ENCODE measurements at places on chromosomes 2 and 18.

DNA sequence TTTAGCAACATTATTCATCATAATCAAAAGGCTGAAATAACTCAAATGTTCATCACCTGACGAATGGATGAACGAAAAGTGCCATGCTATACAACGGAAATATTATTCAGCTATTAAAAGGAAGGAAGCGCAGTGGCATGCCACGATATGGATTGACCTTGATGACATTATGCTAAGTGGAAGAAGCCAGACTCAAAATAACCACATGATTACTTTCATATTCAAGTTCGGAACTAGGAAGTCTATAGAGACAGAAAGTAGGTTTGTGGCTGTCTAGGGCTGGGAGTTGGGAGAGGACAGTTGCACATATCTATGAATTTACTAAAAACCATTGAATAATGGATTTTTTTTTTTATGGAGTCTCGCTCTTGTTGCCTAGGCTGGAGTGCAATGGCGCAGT, 13.4 kb upstream of the PDIA6 start:
- no peak for DNase-seq

DNA sequence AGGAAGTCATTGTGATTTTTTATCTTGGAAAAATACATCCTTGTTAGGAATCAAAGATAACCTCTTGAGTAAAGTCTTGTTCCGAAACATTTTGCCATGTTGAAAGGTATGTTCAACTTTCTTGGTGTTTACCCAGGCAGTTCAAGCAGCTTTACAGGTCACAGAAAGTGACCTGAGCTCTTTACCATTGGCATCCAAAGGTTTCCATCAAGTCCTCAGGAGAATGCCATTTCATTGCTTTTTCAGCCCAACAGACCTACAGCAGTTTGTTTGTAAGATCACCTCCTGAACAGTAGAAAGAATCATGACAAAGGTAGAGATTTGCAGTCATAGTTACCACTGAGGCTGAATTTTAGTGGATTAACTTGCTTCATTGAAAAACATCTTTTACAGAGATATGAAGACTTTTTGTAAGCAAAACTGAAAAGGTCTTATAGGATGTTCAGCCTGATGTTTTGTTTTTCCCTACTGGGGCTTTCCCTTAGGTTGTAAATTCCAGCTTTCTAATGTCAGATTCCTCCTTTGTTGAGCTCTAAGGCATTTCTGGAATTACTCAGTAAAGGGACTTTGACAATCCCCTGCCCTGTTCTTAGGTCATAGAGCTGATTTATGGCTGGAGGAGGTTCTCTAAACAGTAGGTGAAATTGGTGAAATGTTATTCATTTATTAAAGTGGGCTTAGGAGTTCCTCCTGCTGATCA, 236.8 kb upstream of the RBMS1 start:
- DNase-seq: no peak

GRCh38 chr18:57954935-57955334, 89.1 kb upstream of the NEDD4L start:
- no peak for DNase-seq

- no peak for DNase-seq
Observed at GRCh38 chr2:78768016-78768415, 257.5 kb upstream of the REG3G start.

DNA sequence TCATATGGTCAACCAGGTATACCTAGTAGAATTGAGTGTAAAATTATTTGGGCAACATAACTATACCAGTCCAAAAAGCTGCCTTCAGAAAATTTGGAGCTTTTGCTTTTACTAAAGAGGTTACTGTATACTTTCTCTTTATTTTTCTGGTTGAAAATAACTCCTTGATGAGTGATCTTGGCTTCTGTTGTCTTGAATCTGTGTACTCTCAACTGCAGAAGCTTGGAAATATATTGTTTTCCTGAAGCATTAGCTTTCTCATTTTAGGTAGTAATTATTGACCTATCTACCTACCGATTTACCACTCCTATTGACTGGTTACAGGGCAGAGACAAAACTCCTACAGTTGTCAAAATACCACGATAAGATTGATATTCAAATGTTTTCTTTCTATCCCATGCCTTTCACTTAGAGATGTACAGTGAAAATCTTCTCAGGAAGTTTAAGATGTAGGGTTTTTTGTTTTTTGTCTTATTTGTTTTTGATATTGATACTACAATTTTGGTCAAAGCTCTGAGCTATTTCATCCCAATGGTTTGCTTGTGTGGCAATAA, 35.7 kb upstream of the DLX1 start:
- no peak for DNase-seq

DNA sequence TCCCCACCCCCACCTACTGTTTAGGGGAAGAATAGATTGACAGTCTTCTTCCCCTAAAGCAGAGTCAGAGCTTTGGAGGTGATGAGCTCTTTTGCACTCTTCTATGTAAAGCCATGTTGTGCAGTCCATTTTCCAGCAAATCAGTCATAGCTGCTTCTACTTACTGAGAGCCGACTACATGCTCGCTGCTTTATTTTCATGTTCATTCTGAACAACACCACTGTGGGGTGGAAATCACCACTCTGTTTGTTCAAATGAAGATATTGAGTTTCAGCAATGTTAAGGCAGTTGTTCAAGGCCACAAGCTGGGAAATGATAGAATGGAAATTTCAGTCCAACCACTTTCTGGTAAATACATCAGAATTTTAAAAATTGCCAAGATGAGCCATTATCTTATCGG, 88.3 kb downstream of the INSIG2 start:
- no peak for DNase-seq

DNA sequence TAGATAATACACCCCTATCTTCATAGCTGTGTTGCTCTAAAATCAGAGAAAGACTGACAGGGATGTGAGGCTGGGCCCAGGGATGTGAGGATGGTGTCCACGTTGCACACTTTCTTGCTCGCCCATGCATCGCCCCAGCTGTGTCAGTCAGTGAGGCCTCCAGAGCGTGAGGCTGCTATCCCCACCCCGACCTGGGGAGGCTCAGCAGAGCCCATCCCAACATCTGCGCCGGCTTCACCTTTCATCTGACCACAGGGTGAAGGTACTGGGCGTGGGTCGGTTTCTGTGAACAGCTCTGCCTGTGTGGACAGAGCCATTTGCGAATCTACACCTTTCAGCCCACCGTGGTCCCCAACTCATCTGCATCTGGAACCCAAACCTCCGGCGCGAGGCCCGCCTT, 255.7 kb downstream of the HDAC4 start:
- no peak for DNase-seq

DNA sequence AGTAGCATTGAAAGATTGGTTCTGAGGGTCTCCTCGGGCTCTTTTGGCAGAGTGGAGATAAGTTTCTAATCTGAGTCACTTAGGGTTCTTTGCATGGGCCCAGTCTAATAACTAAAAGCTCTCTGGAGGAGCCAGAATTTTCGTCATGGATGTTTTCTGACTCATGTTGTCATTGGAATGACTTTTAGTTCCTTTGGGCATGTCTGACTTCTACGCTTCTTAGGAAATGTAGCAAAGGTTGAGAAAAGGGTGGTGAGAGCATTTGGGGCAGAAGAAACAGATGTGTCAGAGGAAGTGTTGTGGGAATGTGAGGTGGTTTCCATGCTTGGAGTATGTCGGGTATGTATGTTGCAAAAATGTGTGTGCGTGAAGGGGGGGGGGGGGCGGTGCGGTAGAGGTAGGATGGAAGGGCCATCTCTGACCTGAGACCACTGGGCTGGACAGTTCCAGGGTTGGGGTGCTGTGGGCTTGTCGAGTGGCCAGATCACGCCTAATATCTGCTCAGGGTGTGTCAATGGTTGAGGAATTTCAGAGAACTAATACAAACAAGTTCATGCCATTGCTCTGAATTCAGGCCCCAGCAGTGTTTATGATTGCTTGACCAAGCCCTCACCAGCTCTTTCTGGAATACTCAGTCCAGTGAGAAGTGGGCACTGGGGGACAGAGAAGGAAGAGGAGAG, 26.9 kb downstream of the KLHL29 start:
- DNase-seq: peak; percentile 82

- no peak for DNase-seq
Observed at GRCh38 chr2:24568551-24568950, 77.5 kb downstream of the NCOA1 start.

- DNase-seq: no peak
Observed at GRCh38 chr2:30877833-30878232, 70.6 kb upstream of the CAPN13 start.

GRCh38 chr2:143382573-143382972, 253.4 kb downstream of the ARHGAP15 start:
- DNase-seq: no peak

DNA sequence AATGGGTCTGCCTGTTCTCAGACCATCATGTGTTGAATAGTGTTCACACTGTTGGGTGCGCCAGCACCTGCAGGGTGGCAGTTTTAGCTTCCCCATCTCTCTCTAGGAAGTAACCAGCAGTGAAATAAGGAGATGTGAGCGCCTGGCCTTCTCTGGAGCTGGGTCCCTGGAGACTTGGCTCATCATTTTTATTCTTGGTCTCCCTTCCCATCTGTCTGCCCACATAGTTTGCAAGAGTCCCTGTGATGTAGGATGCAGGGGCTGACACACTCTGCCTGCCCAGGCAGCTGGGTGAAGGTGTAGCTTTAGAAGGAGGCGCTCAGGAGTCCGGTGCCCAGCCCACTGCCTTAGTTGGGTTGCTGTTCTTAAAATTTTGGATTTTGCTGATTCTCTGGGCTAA, 172.2 kb downstream of the LDLRAD4 start:
- no peak for DNase-seq

DNA sequence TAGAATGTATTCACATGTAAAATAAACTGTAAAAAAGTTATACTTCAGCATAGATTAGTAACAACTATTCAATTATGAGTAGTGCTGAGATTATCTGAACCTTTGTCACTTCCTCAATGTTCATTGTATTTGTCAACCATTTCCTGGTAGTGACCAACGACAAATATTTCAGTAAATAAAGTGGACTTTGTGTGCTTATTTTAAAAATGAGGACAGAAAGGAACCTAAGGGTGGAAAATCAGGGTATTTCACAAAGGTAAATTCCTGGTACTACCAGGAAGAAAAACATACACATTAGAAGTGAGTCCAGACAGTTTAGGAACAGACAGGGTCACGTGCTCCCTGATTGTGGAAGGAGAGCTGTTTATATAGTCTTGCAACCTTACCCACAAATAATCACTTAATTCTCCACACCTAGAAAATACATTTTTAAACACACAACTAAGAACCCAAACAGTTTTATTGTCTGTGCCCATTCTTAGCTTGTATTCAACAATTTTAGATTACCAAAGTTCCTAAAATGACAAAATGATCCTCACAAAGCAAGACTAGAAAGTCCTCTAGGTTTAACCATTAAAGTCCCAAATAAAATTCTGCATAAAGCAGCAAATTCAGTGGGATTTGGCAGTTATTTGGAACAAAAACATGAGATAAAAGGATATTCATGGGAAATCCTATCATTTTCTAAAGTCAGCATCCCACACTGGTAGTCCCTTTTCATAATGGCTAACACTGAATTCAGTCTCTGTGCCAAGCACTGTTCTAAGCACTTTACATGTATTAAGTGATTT, 28.2 kb downstream of the PELI1 start:
- DNase-seq: no peak

GRCh38 chr18:45664824-45665763, 49.8 kb downstream of the SLC14A2 start:
- no peak for DNase-seq

DNA sequence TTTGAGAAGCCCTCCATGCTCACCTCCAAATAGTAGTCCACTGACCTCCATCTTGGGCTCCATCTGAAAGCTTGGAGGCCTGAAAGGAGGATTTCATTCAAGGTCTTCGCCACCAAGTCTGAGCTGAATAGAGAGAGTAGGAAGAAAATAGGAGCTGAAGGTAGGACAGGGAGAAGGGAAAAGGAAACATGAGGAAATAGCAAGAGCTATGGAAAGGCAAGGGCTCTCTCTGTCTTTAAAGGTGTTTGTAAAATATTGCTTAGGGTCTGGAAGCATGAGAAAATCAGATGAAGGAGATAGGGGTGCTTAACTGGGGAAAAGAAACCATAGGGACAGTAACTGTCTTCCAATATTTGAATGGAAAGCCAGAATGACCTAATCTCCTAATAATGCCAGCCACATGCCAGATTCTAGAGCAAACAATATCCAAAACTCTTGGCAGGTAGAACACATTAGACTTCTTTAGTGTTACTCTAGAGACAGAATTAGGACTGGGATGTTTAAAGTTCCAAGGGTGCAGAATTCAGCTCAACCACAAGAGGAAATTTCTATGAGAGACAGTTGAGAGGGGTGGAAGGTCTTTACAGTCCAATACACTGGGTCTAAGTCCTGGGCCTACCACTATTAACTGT, 67.4 kb downstream of the NAB1 start:
- DNase-seq: no peak

DNA sequence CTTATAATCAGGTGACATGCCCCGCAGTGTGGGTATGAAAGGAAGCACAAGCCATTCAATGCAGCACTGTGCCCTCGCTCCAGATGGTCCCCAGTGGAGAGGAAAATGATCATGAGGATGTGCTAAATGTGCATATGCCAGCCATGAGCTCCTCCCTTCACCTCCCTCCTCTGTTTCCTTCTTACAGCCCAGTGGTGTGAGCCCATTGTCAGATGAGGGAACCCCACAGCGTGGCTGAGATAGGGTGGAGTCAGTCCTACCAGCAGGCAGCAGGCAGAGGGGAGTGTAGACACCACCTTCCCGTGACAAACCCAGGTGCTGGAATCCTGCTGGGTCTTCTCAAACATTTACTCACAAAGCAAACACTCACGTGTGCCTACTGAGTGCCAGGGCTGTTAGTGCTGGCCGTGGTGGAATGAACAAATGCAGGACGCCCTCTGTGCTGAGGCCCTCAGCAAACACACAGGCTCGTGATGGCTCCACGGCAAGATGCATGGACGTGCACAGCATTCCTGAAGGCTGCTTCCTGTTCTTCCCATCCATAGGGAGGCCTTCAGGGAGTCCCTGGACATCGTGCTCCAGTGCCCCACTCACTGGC, 181.7 kb upstream of the TPO start:
- no peak for DNase-seq

DNA sequence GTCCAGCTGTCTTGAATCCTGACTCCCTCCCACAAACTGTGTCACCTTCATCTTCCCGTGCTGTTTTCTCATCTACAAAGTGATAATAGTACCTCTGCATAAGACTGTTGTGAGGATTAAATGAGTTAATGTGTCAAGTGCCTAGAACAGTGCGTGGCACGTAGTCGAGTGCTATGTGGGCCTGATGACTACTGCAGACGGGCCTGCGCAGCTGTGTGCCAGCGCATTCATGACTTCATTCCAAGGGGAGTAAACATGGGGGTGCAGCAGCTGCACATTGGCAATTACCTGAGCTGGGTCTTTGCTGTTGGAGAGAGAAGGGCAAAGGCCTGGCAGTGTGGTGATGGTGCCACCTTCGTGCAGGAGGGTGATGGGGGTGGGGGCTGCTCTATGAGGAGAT, 5.0 kb downstream of the TEX44 start:
- no peak for DNase-seq

DNA sequence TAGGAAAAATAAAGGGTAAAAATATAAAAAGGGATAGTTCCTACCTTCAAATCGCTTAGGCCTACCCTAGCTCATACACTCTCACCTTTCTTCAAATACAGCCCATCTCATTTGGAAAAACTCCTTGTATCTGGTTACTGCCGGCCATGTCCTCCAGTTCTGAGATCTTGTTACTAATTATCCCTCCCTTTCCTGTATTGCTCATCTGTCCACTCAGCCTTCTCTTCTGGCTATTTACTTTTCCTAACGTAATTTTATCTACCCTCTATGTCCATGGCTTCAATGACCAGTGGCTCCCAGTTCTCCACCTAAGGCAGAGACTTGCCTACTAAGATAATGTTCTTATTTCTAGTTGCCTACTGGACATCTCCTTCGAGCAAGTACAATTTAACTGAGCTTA, 342.9 kb upstream of the ACVR2A start:
- no peak for DNase-seq

- no peak for DNase-seq
Observed at GRCh38 chr2:192634557-192634956, 439.8 kb upstream of the TMEFF2 start.

- no peak for DNase-seq
Observed at GRCh38 chr2:221077251-221077650, 494.9 kb downstream of the EPHA4 start.
